Kidney (tissue), 22 donors: ENCODE measurements at places on chromosomes 4 and X. TPM values are rescaled to one million over a fixed set of nuclear protein-coding genes. Genes with fewer than 3 reads are reported as not detected.

DNA sequence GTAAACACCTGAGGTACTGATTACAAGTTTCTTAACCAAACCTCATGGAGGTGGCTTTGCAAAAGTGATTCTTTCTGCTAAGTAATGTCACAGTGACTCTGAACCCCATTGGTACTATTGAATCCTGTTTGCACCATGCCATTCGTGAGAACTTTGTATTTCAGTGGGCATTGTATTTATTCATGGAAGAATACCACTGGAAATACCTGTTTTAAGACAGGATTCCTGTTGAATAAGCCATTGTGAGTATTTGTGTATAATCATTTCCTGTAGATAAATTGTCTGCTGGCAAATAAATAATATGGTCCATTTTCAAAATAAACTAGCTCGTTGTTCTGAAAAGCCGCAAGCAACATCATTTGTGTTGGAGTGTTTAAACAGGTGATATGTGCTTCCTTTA lies 136.4 kb upstream of the GUCY1A1 start:
- H3K4me3 ChIP-seq = no peak overlapping the region
- H3K36me3 ChIP-seq = no peaks in the 10 kb centered on the region
- no peak for DNase-seq
- H3K4me1 ChIP-seq = peaks cover 2% of the 10 kb centered on the region

- H3K36me3 ChIP-seq = no peaks in the 10 kb centered on the region
- no peaks in the 10 kb centered on the region for H3K27me3 ChIP-seq
- DNase-seq = no peak
- no peaks in the 10 kb centered on the region for H3K4me1 ChIP-seq
- H3K4me3 ChIP-seq = no peak overlapping the region
Observed at GRCh38 chr4:140071806-140072205, 82.2 kb downstream of the MAML3 start.

Gene PRAF2
- total RNA-seq = 24.0 TPM

Gene TMPRSS11D
- not detected for total RNA-seq

Gene GLRB
- total RNA-seq = 3.3 TPM

- DNase-seq = no peak
- no peak overlapping the region for H3K27ac ChIP-seq
- H3K4me1 ChIP-seq = no peaks in the 10 kb centered on the region
- H3K4me3 ChIP-seq = no peak overlapping the region
- no peaks in the 10 kb centered on the region for H3K27me3 ChIP-seq
- H3K36me3 ChIP-seq = no peaks in the 10 kb centered on the region
Observed at GRCh38 chr4:141810038-141810711, 173.8 kb downstream of the IL15 start.

Gene PCDH18
- 10.1 TPM for total RNA-seq

GRCh38 chr4:137090951-137091350 lies 441.3 kb downstream of the PCDH18 start:
- no peak overlapping the region for H3K27ac ChIP-seq
- H3K4me1 ChIP-seq = no peaks in the 10 kb centered on the region
- H3K4me3 ChIP-seq = no peak overlapping the region
- no peaks in the 10 kb centered on the region for H3K36me3 ChIP-seq
- DNase-seq = no peak
- no peaks in the 10 kb centered on the region for H3K27me3 ChIP-seq

DNA sequence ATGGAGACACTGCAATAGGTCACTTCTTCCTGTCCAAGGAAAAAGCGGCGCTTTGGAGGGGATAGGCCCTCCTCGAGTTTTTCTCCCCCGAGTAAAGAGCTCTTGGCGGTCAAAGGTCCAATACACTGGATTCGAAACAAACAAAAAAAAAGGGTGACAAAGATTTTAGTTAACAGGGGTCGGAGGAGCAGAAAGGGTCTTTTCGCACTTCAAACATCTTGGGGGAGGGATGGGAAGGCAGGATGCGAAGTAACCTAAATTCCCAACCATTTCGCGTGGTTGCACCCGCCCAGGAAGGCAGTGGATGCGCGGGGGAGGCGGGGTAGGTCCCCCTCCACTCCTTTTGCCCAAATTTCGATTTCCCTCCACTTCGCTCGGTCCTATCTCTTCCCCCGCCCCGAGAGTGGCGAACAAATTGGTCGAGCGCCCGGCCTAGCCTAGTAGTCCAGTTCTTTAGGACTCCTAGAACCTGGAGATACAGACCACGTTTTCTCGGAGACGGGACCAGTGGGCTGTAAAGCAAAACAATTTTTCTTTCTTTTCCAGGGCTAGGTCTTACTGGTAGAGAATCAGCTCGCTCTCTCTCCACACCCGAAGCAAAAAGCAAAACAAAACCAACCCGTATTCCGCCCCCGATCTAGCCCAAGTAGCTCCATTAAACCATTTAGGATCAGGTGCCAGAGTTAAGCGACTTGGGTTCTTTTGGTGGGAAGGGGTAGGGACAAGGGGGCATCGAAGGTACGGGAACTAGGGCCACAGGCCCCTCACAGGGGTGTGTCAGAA lies 2.0 kb upstream of the STAG2 start:
- no peaks in the 10 kb centered on the region for H3K4me1 ChIP-seq
- H3K36me3 ChIP-seq = no peaks in the 10 kb centered on the region

GRCh38 chr4:39415678-39416283 lies 9.1 kb downstream of the KLB start:
- H3K36me3 ChIP-seq = no peaks in the 10 kb centered on the region
- H3K4me1 ChIP-seq = no peaks in the 10 kb centered on the region
- H3K27me3 ChIP-seq = no peaks in the 10 kb centered on the region

DNA sequence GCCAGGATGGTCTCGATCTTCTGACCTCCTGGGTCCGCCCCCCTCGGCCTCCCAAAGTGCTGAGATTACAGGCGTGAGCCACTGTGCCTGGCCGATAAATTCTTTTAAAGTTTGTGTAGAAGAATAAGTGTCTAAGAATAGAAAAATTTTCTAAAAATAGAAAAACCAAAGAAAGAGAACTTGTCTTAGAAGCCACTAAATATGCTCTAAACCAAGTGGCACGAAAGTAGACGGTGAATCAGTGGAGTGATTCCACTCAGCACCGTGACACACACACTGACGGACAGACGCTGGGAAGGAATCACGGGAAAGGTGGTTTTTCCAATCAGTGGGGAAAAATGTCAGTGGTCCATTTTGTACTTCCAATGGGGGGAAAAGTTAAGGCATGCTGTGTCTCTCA lies 72.7 kb upstream of the PSAPL1 start:
- H3K27ac ChIP-seq = no peak overlapping the region
- H3K36me3 ChIP-seq = no peaks in the 10 kb centered on the region
- H3K4me3 ChIP-seq = no peak overlapping the region
- H3K4me1 ChIP-seq = no peaks in the 10 kb centered on the region
- H3K27me3 ChIP-seq = no peaks in the 10 kb centered on the region
- no peak for DNase-seq

Gene PABPC4L
- total RNA-seq = 3.0 TPM

- DNase-seq = no peak
- H3K4me3 ChIP-seq = no peak overlapping the region
- no peaks in the 10 kb centered on the region for H3K27me3 ChIP-seq
- H3K4me1 ChIP-seq = no peaks in the 10 kb centered on the region
- no peak overlapping the region for H3K27ac ChIP-seq
Observed at GRCh38 chr4:6855692-6856297, 53.8 kb upstream of the TBC1D14 start.

- no peak for DNase-seq
- no peaks in the 10 kb centered on the region for H3K36me3 ChIP-seq
- no peaks in the 10 kb centered on the region for H3K4me1 ChIP-seq
- no peaks in the 10 kb centered on the region for H3K27me3 ChIP-seq
- H3K27ac ChIP-seq = no peak overlapping the region
Observed at GRCh38 chr4:30839583-30840520, 119.7 kb downstream of the PCDH7 start.

- no peaks in the 10 kb centered on the region for H3K36me3 ChIP-seq
- no peak overlapping the region for H3K4me3 ChIP-seq
- peaks cover 6% of the 10 kb centered on the region for H3K4me1 ChIP-seq
- H3K27ac ChIP-seq = no peak overlapping the region
- DNase-seq = no peak
Observed at GRCh38 chr4:158002173-158002572, 170.7 kb downstream of the GASK1B start.
